ENCODE measurements at places on chromosomes 11 and 22. TPM values are rescaled to one million over a fixed set of nuclear protein-coding genes. Genes with fewer than 3 reads are reported as not detected.

The KCNA4 gene
- total RNA-seq: 8.1 TPM

The LMO2 gene
- 12.2 TPM for total RNA-seq

The PTH gene
- not detected for total RNA-seq

The LGR4 gene
- 19.4 TPM for total RNA-seq

The SCT gene
- not detected for total RNA-seq

The NFAM1 gene
- 0.94 TPM for total RNA-seq

The SPI1 gene
- total RNA-seq: 1.6 TPM

The ATP5MG gene
- total RNA-seq: 65.7 TPM

The PHOX2A gene
- total RNA-seq: not detected

The MYO18B gene
- total RNA-seq: 0.31 TPM

The OR52N2 gene
- not detected for total RNA-seq

The SNX32 gene
- total RNA-seq: 20.7 TPM

The PKDREJ gene
- total RNA-seq: under 0.01 TPM

The KRTAP5-11 gene
- total RNA-seq: not detected

The TMPRSS4 gene
- not detected for total RNA-seq

The SULT4A1 gene
- 55.7 TPM for total RNA-seq
